ENCODE measurements at places on chromosomes 16 and 17. TPM values are rescaled to one million over a fixed set of nuclear protein-coding genes. Genes with fewer than 3 reads are reported as not detected.

DNA sequence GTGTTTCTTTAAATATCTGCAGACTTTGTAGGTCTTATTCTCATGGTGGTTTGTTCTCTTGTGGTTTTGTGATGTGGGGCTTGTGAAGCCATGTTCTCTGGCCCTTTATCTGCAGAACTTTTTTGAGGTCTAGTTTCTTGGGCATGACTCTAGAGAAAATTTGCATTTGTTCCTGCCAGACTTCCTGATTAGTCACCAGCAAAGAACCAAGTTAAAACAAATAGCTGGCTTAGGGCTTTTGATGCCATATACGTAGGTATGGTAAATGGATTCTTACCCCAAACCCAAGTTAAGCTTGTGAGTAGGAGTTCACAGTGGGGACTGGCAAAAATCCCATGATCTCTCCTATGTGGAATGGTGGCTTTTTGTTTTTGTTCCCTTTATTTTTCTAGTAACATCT is 68.7 kb upstream of the IRX3 start:
- no peaks in the 10 kb centered on the region for H3K4me1 ChIP-seq
- no peaks in the 10 kb centered on the region for H3K27me3 ChIP-seq
- no peak overlapping the region for H3K27ac ChIP-seq
- no peak for DNase-seq

GRCh38 chr16:51875834-51876600 is 670.9 kb downstream of the TOX3 start:
- H3K27me3 ChIP-seq = no peaks in the 10 kb centered on the region
- no peak for DNase-seq
- H3K4me1 ChIP-seq = no peaks in the 10 kb centered on the region
- H3K36me3 ChIP-seq = no peaks in the 10 kb centered on the region
- H3K4me3 ChIP-seq = no peak overlapping the region
- H3K27ac ChIP-seq = no peak overlapping the region

GRCh38 chr17:8965394-8966168 is at the start of gene PIK3R5:
PIK3R5 (minus strand) TSS chr17:8965707; CDS start chr17:8911494, 54,213 bp downstream.
- DNase-seq = no peak
- H3K4me1 ChIP-seq = no peaks in the 10 kb centered on the region
- H3K27me3 ChIP-seq = no peaks in the 10 kb centered on the region
- no peaks in the 10 kb centered on the region for H3K36me3 ChIP-seq
- no peak within 1 kb of the TSS for H3K4me3 ChIP-seq
- H3K27ac ChIP-seq = no peak within 1 kb of the TSS

GRCh38 chr16:31519759-31520431 is 7.8 kb upstream of the AHSP start:
- no peaks in the 10 kb centered on the region for H3K4me1 ChIP-seq
- H3K27me3 ChIP-seq = no peaks in the 10 kb centered on the region
- DNase-seq = no peak
- no peak overlapping the region for H3K4me3 ChIP-seq
- H3K27ac ChIP-seq = no peak overlapping the region
- H3K36me3 ChIP-seq = no peaks in the 10 kb centered on the region

Gene RAMP2
- polyA plus RNA-seq = 192 TPM

Gene FAM20A
- not detected for polyA plus RNA-seq
